Right atrium auricular region (tissue), 2 donors: ENCODE measurements at places on chromosomes 2 and 18. TPM values are rescaled to one million over a fixed set of nuclear protein-coding genes. Genes with fewer than 3 reads are reported as not detected.

Gene EFHD1
- 11.4 TPM for total RNA-seq

Gene IL1A
- total RNA-seq: not detected

Gene MERTK
- total RNA-seq: 4.9 TPM

Gene ARHGAP28
- total RNA-seq: 3.0 TPM

Gene UNC80
- not detected for total RNA-seq

Gene DUSP11
- total RNA-seq: 17.0 TPM

Gene DARS1
- 42.4 TPM for total RNA-seq

Gene FSIP2
- total RNA-seq: 0.28 TPM
